Heart left ventricle (tissue), 16 donors: ENCODE measurements at places on chromosomes 6 and 20. TPM values are rescaled to one million over a fixed set of nuclear protein-coding genes. Genes with fewer than 3 reads are reported as not detected.

DNA sequence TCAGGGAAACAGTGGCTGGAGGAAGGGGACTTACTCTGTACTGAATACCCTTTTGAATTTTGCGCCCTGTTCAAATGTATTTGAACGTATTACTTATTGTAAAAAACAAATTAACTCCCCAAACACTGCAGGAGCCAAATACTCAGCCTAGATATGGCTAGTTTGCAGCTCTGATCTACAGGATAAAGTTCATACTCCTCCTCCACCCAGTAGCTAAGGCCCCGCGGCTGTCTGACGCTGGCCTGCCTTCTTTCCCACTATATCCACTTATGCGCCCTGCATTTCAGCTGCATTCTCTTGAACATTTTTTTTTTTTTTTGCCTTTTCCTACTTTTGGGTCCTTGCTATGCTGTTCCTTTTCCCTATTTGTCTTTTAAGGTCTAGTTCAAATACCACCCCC, 6.5 kb downstream of the GSS start:
- no peak for DNase-seq

DNA sequence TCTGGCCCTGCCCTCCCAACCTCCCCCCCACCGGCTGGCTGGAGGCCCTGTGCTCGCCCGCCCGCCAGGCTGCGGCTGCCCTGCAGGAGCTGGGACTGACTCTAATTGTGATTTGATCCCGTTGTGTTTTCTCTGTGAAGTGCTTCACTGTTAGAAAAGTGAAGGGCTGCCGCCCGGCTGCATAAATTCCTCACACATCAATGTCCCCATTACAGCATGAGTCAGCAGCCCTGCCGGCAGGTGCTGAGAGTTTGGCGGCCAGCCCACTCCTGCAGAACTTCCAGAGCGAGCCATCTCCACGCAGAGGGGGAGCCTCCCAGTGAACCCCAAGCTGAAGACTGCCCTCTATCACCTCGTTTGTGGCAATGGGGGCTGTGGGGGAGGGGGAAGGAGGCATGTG, 137.9 kb downstream of the DLL1 start:
- DNase-seq = peak; percentile 71

GRCh38 chr6:125245523-125246264, 56.1 kb downstream of the HDDC2 start:
- no peak for DNase-seq

DNA sequence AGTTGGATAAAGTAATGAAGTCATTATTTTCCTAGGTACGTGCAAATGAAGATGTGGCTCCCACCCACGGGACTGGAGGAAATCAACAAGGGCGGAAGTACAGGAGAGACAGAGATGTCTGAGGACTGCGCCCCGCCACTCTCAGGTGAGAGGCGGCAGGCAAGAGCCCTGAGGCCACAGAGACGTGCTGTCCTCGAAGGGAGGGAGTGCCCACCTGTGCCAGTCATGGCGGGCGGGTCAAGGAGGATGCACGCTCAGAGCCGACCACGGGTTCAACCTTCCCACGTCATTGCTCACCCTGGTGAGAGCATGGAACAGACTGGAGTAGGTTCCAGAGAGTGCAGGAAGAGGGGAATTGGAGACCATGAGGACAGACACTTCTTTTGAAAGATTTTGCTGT, 12.7 kb downstream of the CST8 start:
- DNase-seq = no peak

- DNase-seq = no peak
Observed at GRCh38 chr6:156283091-156283490, 494.1 kb upstream of the ARID1B start.

- peak; percentile 68 for DNase-seq
Observed at GRCh38 chr6:142112451-142113061, 20.2 kb upstream of the GJE1 start.

- DNase-seq = no peak
Observed at GRCh38 chr6:32604434-32604877, 14.8 kb upstream of the HLA-DRB1 start.

- no peak for DNase-seq
Observed at GRCh38 chr6:104226790-104227446, 632.8 kb downstream of the HACE1 start.

GRCh38 chr20:833121-833449, 430 bp upstream of the FAM110A start:
- no peak for DNase-seq

GRCh38 chr6:74892091-74892490, 313.8 kb downstream of the COL12A1 start:
- DNase-seq = no peak

DNA sequence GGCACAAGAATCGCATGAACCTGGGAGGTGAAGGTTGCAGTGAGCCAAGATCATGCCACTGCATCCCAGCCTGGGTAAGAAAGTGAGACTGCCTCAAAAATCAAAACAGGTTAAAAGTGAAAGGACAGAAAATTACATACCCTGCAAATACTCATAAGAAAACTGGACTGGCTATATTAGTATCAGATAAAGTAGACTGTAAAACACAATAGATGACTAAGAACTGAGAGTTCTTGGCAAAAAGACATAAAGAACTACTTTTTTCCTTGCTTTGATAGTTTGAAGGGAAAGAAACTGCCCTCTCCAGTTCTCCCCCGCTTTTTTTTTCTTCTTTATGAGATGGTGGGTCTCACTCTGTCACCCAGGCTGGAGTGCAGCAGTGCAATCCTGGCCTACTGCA, 17.0 kb downstream of the SNX3 start:
- no peak for DNase-seq

DNA sequence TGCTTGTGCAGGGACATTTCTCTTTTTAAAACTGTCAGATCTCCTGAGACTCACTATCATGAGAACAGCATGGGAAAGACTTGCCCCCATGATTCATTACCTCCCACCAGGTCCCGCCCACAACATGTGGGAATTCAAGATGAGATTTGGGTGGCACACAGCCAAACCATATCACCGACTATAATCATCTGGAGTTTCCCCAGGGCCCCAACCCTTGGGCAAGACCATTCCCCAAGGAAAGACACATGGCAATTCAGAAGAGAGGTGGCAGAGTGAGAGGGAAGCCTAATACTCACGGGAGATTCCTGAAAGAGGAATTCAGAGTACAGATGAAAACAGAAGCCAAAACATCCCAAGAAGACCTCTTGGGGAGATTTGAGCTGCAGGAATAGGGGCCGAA, 291.0 kb upstream of the PLCB4 start:
- DNase-seq = no peak

DNA sequence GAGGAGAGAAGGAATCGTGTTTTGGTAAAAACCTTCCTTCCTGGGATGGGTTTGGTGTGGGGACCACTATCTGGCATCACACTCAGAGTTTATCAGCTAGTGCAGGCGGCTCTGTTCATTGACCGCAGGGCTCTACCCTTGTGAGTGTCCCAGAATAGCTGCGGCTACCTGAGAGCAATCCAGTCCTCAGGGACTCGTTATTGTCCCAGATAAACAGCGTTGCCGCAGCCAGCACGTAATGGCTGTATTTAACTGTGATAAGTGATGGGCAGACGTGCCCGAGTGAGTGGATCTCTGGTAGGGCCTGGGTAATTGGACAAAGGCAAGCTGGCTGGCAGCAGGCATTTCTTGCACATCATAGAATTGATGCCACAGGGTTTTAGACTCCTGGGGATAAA, 163.3 kb downstream of the SOBP start:
- DNase-seq = peak; percentile 87

DNA sequence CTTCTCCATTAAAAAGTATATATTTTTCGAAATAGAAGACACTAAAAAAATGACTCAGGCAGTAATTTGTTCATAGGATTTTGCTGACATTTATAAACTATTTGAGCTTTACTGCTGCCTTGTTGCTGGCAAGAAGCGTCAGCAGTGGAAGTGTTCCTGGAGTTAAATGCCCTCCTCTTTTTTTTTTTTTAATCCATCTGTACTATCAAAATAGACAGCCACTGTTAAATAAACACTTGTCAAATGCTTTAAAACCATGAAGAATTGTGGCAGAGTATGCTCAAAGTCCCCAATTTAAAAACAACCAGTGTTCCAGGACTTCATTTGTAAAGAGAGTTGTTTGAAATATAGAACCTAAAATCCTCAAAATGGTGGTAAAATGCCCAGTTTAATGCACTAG, 253.8 kb downstream of the NKAIN2 start:
- DNase-seq = no peak

DNA sequence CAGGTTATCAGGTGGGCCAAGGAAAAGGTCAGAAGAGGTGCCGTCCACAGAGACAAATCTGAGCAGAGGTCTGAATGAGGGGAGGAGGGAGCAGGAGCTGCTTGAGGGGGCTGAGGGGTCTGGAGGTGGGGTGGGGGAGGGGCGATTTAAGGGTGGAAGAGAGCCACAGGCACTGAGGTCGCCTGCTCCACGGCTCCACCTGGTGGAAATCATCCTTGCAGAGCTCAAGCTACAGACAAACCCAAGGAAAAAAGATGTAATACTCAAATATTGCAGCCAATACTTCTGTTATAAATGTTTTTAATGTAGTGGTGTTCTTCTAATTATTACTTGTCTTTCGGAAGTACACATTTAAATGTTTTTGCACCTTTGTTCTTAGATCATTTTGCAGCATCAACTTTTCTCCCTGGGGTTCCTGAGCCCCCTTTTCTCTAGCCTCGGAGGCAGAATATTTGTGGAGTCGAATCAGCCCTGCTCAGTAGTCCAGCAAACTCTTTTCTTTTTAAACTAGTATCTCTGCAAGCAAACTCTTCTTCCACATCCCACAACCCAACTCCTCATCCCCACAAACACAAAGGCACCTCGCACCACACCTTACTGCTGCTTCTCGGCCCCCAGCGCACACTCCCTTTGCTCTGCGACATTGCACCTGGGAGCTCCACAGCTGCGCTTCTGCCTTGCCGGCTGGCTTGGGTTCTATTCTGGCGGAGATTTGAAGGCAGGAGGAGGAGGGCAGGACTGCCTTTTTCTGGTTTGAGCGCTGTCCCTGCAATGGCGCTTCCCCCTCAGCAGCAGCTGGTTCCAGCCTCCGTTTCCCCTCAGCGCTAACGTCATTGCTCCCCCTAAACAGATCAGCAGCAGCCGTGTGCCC, 51.0 kb upstream of the TFAP2A start:
- no peak for DNase-seq

- DNase-seq = no peak
Observed at GRCh38 chr6:130749402-130749801, 77.8 kb upstream of the SMLR1 start.

DNA sequence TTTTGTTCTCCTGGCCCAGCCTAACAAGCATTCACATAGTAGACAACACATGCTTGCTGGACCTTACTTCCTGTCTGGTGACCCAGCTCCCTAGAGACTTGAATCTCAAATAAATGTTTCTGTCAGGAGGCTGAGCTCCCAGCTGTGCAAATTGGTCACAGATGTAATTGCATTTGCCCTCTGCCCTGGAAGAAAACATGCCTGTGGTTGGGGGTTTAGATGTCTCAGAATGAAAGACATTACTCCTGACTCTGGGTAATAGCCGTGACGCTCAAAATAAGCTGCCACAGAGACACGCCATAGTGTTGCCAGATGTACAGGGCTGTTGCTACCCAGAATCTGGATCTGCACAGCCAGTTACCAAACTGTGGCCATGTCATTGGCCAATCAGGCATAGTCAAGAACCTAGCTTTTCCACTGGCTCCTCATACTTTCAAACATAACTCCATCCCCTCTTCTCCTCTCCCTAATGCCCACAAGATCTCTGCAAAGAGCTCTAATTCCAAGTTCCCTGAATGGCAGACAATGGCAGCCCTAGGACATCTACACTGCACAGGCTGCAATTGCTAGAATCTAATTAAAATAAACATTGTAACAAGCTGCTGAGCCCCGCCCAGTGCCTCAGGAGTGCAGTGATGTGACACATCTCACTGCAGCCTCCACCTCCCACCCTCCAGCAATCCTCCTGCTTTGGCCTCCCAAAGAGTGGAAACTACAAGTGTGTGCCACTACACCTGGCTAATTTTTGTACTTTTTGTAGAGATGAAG, 32.8 kb upstream of the GMPR start:
- DNase-seq = no peak

CALHM6 gene
- total RNA-seq = 7.2 TPM

NRSN1 gene
- not detected for total RNA-seq

PEX6 gene
- 17.8 TPM for total RNA-seq

MPIG6B gene
- total RNA-seq = not detected

GHRH gene
- not detected for total RNA-seq

CPNE5 gene
- 28.4 TPM for total RNA-seq

PAQR8 gene
- 1.8 TPM for total RNA-seq

LHFPL5 gene
- not detected for total RNA-seq

ARHGAP40 gene
- total RNA-seq = not detected

TNXB gene
- total RNA-seq = 51.8 TPM
